Stimulated activated naive CD8-positive, alpha-beta T cell treated with anti-CD3 and anti-CD28 coated beads, Interleukin-15, Interleukin-2, amounts not matched to agents 100 U/mL and 50 U/mL, for 24 hours (primary cell): ENCODE measurements at places on chromosomes 11 and 22.

- no peak for DNase-seq
These were observed 13.2 kb downstream of the A4GALT start for GRCh38 chr22:42707496-42707895.

- no peak for DNase-seq
These were observed 24.4 kb upstream of the TXNRD2 start for GRCh38 chr22:19965771-19966709.

- no peak for DNase-seq
These were observed 50.9 kb upstream of the TP53I11 start for GRCh38 chr11:45001466-45002165.

DNA sequence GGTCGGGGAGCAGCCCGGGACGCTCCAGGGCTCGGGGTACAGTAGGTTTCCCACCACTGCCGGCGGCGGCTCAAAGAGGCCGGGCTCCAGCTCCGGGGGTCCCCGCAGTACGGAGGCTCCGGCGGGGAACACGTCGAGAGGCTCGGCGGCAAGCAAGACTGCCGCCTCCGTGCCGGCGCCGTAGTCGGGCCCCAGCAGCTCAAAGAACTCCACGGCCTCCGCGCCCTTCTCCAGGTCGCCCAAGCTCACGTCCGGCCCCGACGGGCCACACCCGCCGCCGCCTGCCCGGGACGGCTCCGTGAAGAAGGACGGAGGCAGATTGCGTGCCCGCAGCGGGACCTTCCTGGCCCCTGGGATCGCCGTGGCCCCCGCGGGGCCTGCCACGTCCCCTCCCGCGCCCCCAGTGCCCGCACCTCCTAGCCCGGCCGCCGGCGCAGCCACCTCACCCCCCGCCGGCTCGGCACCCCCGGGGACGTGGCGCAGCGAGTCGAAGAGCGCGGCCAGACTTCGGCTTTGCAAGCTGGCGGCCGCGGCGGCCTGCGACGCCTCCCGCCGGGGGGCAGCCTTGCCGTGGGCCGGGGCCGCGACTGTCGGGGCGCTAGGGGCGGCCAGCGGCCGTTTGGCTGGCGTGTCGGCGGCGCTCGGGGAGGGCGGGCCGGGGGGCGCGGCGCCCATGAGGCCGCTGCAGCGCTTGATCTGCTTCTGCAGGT is 775 bp downstream of the FAM181B start:
- DNase-seq: peak; percentile 15

- no peak for DNase-seq
These were observed 1259.6 kb upstream of the CNTN5 start for GRCh38 chr11:97761175-97761574.

GRCh38 chr11:39860931-39861330 is 1598.5 kb downstream of the LRRC4C start:
- DNase-seq: no peak

- DNase-seq: no peak
These were observed 70.7 kb downstream of the FLI1 start for GRCh38 chr11:128764424-128765095.

DNA sequence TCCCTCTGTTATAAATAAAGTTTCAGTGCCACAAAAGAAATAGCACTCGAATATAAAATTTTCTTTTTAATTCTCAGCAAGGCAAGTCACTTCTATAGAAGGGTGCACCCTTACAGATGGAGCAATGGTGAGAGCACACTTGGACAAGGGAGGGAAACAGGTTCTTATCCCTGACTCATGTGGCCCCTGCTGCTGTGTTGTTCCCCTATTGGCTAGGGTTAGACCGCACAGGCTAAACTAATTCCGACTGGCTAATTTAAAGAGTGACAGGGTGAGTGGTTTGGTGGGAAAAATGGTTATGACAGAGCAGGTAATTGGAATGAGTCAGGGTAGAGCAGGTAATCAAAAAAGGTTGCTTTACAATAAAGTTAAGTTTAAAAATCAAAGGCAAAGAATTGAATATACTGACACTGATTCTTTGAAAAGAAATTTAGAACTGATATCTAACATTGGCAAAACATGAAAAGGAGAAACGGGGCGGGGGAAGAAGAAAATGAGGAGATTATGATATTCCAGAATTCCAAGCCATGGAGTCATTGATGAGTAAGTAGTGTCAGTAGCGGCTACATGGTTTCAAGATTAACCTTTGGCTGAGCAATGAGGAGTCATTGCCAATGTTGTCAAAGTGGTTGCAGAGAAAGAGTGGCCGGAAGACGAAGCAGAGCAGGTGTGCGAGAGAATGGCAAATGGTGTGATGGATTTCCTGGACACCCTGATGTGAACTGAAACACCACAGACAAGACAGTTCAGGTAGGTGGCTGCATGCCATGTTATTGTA is 48.4 kb upstream of the MRGPRX1 start:
- DNase-seq: no peak

DNA sequence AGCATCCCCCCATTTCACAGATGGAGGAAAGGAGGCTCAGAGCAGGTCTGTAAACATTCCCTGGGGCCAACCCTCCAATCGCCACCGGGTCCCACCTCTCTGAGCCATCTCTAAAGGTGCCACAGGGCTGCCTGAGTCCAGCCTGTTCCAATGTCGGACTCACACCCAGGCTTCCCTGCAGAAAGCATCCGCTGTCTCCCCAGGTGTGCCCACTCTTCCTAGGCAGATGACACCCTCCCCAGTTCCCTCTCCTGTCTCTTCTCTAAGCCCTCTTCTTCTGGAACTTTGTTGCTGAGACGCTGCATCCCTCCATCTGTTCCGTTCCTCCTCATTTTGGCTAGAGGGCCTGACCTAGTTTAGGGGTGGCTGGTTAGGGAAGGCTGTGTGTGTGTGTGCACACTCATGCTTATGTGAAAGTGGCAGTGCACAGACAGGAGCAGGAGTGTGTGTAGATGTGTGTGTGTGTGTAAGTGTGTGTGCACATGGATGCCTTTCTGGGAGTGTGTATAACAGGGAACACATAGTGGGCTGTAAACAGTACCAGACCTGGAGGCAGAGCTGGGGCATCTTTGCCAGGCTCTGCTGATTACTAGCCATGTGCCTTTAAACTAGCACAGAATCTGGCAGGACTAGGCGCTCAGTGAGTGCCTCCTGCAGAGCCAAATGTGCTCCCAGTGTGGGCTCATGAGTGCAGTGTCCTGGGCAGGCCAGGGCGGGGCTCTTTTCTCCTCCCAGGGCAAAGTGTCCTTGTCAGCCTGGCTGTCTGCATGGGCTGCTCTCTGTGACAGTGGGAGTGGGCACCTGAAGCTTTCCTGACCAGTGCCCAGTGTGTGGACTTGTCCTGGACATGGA is 77.3 kb upstream of the NECTIN1 start:
- no peak for DNase-seq

DNA sequence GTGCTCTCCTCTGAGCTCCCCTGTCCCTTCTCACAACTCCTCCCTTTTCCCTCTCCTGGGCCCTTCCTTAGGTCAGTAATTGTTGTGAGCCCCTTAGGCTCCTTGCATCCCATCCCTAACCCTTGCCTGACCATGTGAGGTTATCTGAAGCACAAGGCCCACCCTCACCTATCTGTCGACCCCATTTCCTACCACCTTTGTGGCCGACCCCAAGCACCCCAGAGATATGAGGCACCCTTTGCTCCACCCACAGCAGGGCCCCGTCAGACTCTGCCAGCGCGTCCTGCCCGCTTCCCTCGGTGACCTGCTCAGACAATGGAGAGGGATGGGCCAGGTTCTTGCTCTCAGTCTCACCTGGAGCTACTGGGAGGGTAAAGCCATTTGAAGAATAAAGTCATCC is 1.3 kb downstream of the GNG3 start:
- DNase-seq: peak; percentile 55

GRCh38 chr11:121762820-121763219 is 310.1 kb upstream of the SORL1-AS1 start:
- DNase-seq: no peak

DNA sequence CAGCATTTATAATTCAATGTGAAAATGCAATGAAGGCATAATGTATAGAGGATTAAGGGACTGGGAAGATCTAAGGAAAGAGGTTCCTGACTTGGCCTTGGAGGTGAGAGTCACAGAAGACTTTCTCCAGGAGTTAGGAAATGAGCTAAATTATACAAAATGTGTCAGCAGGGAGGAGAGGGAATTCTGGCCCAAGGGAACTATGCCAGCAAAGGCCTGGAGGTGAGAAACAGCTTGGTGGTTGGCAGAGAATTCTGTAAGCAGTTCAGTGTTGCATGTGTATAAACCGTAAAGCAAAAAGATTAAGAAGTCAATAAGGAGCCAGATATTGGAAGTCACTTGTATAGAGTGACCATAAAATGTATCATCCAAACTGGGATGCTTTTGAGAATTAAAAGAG is 142.2 kb upstream of the SESN3 start:
- DNase-seq: no peak

- DNase-seq: no peak
These were observed 196.2 kb downstream of the KIRREL3 start for GRCh38 chr11:126804363-126804762.

- DNase-seq: no peak
These were observed 30.3 kb upstream of the PISD start for GRCh38 chr22:31692186-31692886.

- peak; percentile 44 for DNase-seq
These were observed 709 bp downstream of the FTH1 start for GRCh38 chr11:61966734-61967115.

DNA sequence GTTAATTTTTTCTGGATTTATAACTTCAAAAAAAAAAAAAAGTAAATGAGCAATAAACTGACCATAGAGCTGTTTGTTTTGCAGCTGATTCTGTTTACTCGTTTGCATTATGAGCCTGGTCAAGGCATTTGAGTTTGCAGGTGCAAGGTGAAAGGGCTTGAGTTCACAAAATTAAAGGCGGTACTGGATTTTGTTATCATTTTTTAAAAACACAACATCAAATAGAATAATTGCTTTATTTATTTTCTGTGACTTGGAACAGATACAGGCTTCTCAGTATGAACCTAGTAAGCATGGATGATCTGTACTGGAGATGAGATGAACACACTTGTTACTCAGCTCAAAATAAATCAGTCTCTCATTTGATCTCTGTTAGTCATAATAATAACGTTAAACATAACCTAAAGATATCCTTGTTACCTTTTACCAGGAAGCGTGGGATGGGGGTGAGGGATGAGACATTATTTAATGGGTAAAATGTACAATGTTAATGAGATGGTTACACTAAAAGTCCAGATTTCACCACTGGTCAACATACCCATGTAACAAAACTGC is 137.8 kb downstream of the LUZP2 start:
- DNase-seq: no peak

DNA sequence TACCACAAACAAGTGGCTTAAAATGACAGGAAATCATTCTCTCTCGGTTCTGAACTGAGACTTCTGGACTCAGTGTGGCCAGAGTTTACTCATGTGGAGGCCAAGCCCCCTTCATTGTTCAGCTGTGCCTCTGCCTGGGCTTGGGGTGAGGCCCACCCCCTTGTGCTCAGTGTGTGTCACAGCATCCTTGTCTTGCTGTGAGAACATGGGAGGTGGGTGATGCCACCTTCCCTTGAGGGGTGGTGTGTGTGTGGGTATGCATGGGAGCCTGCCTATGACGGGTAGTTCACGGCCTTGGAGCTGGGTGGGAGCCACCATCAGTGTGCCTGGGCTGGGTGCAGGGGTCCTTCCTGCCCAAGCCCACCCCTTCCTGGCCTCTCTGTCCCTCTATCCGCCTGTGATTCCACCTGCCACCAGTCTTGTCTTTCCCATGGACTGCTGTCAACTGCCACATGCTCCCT is 101.7 kb downstream of the MORC2 start:
- DNase-seq: no peak

DNA sequence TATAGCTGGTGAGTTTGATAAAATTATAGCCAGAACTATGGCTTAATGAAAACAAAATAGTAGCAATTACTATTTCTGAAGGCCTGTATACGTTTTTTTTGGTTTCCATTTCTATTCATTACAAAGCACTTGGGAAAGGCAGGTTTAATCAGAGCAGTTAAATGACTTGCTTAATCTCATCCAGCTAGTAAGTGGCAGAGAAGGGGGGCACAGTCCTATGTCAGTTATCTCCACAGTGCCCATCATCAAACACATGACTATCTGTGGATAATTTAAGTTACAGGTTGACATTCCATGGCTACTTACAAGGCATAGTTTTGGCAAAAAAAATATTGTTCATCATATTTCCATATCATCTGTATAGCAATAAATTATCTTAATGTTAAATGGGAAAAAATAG is 93.7 kb downstream of the PGR start:
- DNase-seq: no peak

GRCh38 chr11:86738568-86738967 is 61.8 kb upstream of the PRSS23 start:
- DNase-seq: no peak
